HT1080 (cell line): ENCODE measurements at places on chromosomes 4 and X. TPM values are rescaled to one million over a fixed set of nuclear protein-coding genes. Genes with fewer than 3 reads are reported as not detected.

GRCh38 chr4:174420316-174420715 is 102.0 kb downstream of the HPGD start:
- no peak for DNase-seq

DNA sequence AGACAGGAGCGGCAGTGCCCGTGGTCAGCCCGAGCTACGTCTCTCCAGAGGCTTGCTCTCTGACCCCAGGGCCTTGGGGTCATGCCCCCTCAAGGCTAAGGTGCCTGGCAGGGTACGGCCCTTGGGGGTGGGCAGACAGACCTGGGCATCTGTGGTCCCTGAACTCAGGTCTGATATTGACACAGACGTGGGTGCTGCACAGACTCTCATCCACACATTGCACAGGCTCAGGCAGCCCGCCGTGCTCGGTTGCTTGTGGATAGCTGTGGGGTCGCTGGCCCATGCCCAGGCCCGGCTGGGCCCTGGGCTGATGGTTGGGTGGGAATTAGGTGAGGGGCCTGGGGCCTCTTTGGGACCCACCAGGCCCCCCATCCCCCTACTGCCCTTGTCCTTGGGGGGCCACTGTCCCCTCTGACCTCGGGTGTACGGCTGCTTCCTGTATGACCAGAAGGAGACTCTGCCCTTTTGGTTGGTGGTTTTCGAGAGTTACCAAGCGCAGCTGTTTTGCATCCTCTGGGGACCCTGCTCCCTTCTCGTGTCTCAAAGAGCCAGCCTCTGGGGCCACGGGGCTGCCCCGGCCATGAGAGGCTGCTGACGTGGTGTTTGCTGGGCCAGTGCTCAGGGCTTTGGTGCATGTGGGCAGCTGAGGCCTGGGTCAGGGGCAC is 10.1 kb downstream of the FGFRL1 start:
- DNase-seq = no peak

DNA sequence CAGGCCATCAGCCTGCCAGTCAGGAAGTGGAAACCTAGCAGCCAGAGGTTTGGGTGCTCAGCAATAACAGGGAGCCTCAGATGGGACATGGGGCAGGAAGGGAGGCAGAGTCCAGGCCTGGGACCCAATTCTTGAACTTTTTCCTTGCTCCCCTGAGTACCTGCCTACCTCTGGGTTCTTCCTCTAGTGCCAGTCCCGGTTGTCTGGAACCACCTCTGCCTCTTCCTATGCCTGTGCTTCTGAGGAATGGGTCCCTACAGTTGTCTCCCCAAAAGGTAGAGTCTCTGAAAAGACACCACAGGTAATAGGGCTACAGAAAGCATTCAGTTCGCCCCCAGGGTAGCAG is 212.4 kb upstream of the MAMLD1 start:
- DNase-seq = no peak

GRCh38 chr4:53012738-53013137 is 150.6 kb downstream of the RASL11B start:
- peak; percentile 6 for DNase-seq

- DNase-seq = no peak
Observed at GRCh38 chrX:131821945-131822622, 201.0 kb upstream of the STK26 start.

DNA sequence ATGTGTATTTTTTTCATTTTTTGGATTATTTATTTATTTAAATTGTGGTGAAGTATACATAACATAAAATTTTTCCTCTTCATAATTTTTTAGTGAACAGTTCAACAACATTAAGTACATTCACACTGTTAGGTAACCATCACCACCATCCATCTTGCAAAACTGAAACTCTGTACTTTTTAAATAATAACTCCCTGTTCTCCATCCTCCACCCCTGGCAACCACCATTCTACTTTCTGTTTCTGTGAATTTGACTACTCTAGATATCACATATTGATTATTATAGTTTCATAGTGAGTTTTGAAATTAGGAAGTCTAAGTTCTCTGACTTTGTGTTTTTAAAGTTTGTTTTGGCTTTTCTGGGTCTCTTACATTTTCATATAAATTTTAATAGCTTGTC is 89.3 kb upstream of the STX18 start:
- no peak for DNase-seq

- DNase-seq = no peak
Observed at GRCh38 chr4:153161226-153161963, 42.8 kb upstream of the TRIM2 start.

GRCh38 chr4:25021216-25021615 is 9.5 kb downstream of the LGI2 start:
- no peak for DNase-seq

- DNase-seq = no peak
Observed at GRCh38 chr4:164997941-164998340, 20.5 kb upstream of the TRIM61 start.

PAK3 gene
- total RNA-seq = 0.03 TPM in 1 of 2 replicates, not detected in the other

EXOC1L gene
- total RNA-seq = not detected in 2 replicates

BGN gene
- total RNA-seq = 0.10 and 0.45 TPM in 2 replicates

CHST7 gene
- total RNA-seq = 0.07 and 0.40 TPM in 2 replicates

HSPA4L gene
- total RNA-seq = 6.6 and 8.8 TPM in 2 replicates

PCDH10 gene
- not detected in 2 replicates for total RNA-seq

SGCB gene
- 10.9 and 19.0 TPM in 2 replicates for total RNA-seq

SPIN2B gene
- 9.2 and 17.1 TPM in 2 replicates for total RNA-seq

ARHGAP36 gene
- total RNA-seq = not detected in 2 replicates

NAP1L3 gene
- total RNA-seq = 8.0 and 8.9 TPM in 2 replicates
